ENCODE measurements at places on chromosomes 5 and 9.
A peak's percentile ranks its signal among the peaks of the same experiment; 100 is the strongest.

- no peaks in the 10 kb centered on the region for H3K4me1 ChIP-seq
- no peaks in the 10 kb centered on the region for H3K36me3 ChIP-seq
- no peaks in the 10 kb centered on the region for H3K27me3 ChIP-seq
- no peak for DNase-seq
- H3K27ac ChIP-seq: no peak overlapping the region
- no peak overlapping the region for H3K4me3 ChIP-seq
Measured at GRCh38 chr5:115298811-115299210, 2.4 kb upstream of the CCDC112 start.

- no peak overlapping the region for H3K4me3 ChIP-seq
- DNase-seq: no peak
- no peaks in the 10 kb centered on the region for H3K27me3 ChIP-seq
- no peak overlapping the region for H3K27ac ChIP-seq
Measured at GRCh38 chr9:93290495-93291434, 106.8 kb downstream of the WNK2 start.

DNA sequence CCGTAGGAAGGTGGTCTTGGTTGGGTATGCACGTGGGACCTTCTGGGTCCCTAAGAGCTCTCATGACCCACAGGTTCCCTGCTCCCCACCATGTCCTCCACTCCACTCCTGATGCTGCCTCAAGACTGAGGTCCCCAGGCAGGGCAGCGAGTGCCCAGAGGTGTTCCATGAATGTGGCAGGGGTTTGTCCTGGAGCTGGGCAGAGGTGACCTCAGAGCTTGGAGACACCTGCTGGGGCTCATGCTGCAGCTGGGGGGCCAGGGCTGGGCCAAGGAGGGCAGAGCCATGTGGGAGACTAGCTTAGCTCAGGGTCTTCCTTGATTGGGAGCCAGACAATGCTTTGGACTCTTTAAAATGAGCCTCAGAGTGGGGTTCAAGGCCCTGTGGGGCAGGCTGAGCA, 74.0 kb upstream of the PITX1 start:
- H3K27me3 ChIP-seq: no peaks in the 10 kb centered on the region
- no peaks in the 10 kb centered on the region for H3K36me3 ChIP-seq
- H3K27ac ChIP-seq: no peak overlapping the region
- no peaks in the 10 kb centered on the region for H3K4me1 ChIP-seq
- no peak for DNase-seq

- H3K27ac ChIP-seq: no peak within 1 kb of the TSS
- H3K27me3 ChIP-seq: no peaks in the 10 kb centered on the region
- DNase-seq: no peak
- H3K4me3 ChIP-seq: no peak within 1 kb of the TSS
- H3K36me3 ChIP-seq: no peaks in the 10 kb centered on the region
Measured at GRCh38 chr5:41510176-41510831, at the start of gene PLCXD3. PLCXD3 (minus strand) TSS chr5:41510601; CDS start chr5:41510526, 75 bp downstream.

DNA sequence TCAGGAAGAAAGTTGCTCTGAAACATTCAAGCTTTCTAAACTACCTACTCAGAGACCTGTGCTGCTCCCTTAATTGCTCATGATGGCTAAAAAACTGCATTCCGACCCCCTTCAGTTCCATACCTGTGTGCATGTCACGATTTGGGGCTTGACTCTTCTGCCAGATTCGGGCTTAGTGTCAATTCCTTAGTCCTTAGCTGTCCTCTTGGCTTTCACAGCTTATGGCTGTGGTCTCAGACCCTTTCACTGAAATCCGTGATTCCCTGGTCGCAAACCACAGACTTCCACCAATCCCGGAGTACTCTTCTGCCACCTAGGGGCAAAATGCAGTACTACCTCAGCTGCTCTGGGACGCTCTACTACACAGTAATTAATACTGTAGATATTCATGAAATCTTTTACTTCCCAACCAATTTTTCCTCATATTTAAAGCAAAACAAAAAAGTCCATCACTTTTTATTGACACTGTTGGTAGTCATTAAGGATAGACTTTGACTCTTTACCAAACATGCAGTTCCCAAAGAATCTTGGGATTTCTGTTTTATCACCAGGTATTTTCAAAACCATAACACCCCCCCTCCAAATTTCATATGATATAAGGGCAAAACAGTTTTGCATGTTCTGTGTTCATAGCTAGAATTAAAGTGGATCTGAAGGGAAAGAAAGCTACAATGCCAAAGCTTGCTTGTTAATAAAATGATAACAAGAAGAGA, 617.4 kb downstream of the SLCO4C1 start:
- no peaks in the 10 kb centered on the region for H3K4me1 ChIP-seq
- H3K4me3 ChIP-seq: no peak overlapping the region
- H3K27ac ChIP-seq: no peak overlapping the region
- no peak for DNase-seq

DNA sequence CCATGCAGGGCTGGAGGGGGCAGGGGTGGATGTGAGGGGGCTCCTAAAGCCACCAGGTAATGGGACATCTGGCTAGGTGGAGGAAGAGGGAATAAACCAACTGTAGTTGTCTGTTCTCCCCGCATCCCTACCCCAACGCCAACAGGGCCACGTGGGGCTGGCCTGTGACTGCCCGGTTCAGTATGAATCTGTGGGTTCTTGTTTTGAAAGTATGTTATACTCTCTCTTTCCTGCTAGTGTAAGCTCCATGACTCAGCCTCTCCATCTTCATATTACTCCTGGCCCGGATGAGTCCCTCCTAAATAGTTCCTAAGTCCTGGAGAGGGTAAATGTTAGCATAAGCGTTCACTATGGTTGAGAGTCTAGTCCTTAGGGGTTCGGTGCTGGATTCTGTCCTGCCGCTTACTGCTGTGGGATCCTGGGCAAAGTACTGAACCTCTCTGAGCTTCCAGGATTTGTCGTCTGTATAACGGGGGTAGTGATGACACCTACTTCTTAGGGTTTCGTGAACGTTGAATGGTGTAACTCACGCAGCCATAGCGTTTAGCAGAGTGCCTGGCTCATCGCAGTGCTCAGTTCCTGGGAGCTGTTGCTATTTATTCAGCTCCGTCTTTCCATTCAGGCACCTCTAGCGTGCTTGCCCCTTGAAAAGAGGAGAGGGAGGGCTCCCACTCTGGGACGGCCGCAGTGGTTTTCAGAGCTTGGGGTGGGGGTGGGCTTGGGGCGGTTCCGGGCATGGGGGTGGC, 28.8 kb downstream of the LHX2 start:
- peaks cover 17% of the 10 kb centered on the region for H3K27me3 ChIP-seq
- H3K4me1 ChIP-seq: peaks cover 4% of the 10 kb centered on the region
- H3K27ac ChIP-seq: no peak overlapping the region
- DNase-seq: no peak
- H3K4me3 ChIP-seq: no peak overlapping the region

DNA sequence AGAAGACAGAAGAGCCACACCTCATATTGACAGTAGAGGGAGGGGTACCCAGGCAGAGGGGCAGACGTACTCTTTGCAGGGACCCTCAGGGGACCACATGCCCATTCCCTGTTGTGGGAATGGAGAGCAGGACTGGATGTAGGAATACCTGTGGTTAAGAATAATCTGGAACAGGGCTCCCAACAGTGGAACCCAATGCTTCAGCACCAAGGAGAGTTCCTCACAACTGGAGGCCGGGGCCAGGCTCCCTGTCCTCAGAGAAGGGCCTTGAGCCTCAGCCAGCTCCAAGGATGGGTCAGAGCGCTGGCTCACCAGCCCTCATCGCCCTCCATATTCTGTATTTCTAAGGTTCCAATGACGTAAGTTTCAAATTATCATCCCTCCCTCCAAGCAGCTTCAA, 7.4 kb upstream of the SHC3 start:
- DNase-seq: no peak
- no peak overlapping the region for H3K4me3 ChIP-seq
- no peaks in the 10 kb centered on the region for H3K4me1 ChIP-seq
- H3K27me3 ChIP-seq: no peaks in the 10 kb centered on the region
- H3K36me3 ChIP-seq: no peaks in the 10 kb centered on the region

GRCh38 chr9:136625101-136626065, 37.3 kb upstream of the EGFL7 start:
- H3K36me3 ChIP-seq: no peaks in the 10 kb centered on the region
- H3K27me3 ChIP-seq: no peaks in the 10 kb centered on the region
- no peak overlapping the region for H3K27ac ChIP-seq
- DNase-seq: no peak
- no peak overlapping the region for H3K4me3 ChIP-seq

DNA sequence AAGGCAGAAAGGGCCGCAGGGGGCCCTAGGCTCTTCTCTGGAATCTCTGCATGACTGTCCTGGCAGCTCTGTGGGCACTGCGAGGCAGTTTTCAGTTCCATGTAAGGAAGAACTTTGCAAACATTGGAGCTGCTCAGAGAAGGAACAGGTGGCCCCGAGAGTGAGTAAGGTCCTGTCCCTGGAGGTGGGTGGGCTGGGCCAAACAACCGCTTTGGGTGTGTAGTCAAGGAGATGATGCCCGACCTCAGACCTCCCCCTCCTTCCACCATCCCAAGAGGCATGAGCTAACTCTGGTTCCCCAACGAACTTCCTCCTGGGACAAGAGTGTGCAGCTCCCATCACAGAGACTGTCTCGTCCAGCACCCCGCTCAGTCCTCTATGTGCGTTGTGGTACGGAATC, 20.5 kb downstream of the CSF1R start:
- H3K36me3 ChIP-seq: no peaks in the 10 kb centered on the region
- H3K4me3 ChIP-seq: no peak overlapping the region
- H3K27me3 ChIP-seq: no peaks in the 10 kb centered on the region
- DNase-seq: no peak
- no peak overlapping the region for H3K27ac ChIP-seq

- no peak for DNase-seq
- H3K4me1 ChIP-seq: no peaks in the 10 kb centered on the region
- no peak within 1 kb of the TSS for H3K4me3 ChIP-seq
- H3K36me3 ChIP-seq: no peaks in the 10 kb centered on the region
- H3K27me3 ChIP-seq: no peaks in the 10 kb centered on the region
- no peak within 1 kb of the TSS for H3K27ac ChIP-seq
Measured at GRCh38 chr9:18473652-18474279, at the start of gene ADAMTSL1. ADAMTSL1 (plus strand) TSS chr9:18474153; CDS start chr9:18474233, 80 bp downstream.

DNA sequence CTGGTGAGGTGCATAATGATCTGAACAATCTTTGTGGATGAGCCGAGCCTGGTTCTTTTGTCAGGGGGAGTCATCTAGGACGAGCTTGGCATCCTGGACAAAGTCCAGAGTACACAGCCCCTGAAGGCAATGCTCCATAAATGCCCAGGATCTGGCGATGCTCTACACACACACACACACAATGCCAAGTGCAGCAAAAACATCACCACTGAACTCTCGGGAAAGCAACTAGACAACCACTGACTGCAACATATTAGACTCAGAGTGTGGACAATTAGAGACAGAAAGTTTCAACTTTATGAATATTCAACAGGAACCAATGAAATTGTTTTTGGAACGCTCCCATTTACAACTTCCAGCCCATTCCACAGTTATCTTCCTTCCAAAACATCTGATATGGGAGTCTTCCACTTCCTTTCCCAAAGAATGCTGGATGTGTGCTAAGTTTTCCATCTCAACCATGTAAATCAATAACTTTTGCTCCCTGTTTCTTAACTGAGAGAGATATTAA, 227.6 kb upstream of the ANKRD55 start:
- no peak overlapping the region for H3K4me3 ChIP-seq
- H3K27me3 ChIP-seq: no peaks in the 10 kb centered on the region
- H3K36me3 ChIP-seq: no peaks in the 10 kb centered on the region
- H3K4me1 ChIP-seq: no peaks in the 10 kb centered on the region
- no peak for DNase-seq
- H3K27ac ChIP-seq: no peak overlapping the region

- DNase-seq: no peak
- H3K4me1 ChIP-seq: no peaks in the 10 kb centered on the region
- H3K27ac ChIP-seq: no peak overlapping the region
- H3K36me3 ChIP-seq: no peaks in the 10 kb centered on the region
Measured at GRCh38 chr9:13358128-13358527, 78.6 kb upstream of the MPDZ start.

- no peak overlapping the region for H3K27ac ChIP-seq
- DNase-seq: no peak
- H3K4me1 ChIP-seq: no peaks in the 10 kb centered on the region
- no peaks in the 10 kb centered on the region for H3K36me3 ChIP-seq
- no peaks in the 10 kb centered on the region for H3K27me3 ChIP-seq
Measured at GRCh38 chr9:20490246-20490834, 132.0 kb downstream of the MLLT3 start.

GRCh38 chr9:80605793-80606192, 1034.0 kb downstream of the TLE4 start:
- no peaks in the 10 kb centered on the region for H3K4me1 ChIP-seq
- H3K36me3 ChIP-seq: no peaks in the 10 kb centered on the region
- no peaks in the 10 kb centered on the region for H3K27me3 ChIP-seq

GRCh38 chr5:150765011-150765798, 6.4 kb upstream of the DCTN4 start:
- no peaks in the 10 kb centered on the region for H3K4me1 ChIP-seq
- no peaks in the 10 kb centered on the region for H3K27me3 ChIP-seq
- no peak overlapping the region for H3K27ac ChIP-seq
- no peak overlapping the region for H3K4me3 ChIP-seq
- no peak for DNase-seq
- no peaks in the 10 kb centered on the region for H3K36me3 ChIP-seq

DNA sequence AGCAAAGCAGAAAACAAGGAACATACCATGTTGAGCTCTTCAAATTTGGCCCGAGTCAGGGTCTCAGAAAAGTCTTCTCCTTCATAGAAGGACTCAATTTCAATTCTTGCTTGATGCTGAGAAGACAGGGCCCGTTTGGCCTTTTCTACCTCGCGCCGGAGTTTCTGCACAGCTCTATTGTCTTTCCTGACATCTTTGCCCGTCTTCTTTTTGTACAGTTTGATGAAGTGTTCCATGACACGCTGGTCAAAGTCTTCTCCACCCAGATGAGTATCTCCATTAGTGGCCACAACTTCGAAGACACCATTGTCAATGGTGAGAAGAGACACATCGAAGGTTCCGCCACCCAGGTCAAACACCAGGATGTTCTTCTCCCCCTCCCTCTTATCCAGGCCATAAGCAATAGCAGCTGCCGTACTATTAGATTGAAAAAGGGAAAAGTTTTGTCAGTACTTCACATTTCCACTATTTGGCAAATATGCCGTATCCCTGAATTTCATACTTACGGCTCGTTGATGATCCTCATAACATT, 2.2 kb downstream of the HSPA5 start:
- H3K4me3 ChIP-seq: peak overlapping the region; percentile 13
- DNase-seq: no peak
- H3K27me3 ChIP-seq: no peaks in the 10 kb centered on the region
- peaks cover 51% of the 10 kb centered on the region for H3K36me3 ChIP-seq
- peak overlapping the region; percentile 21 for H3K27ac ChIP-seq

GRCh38 chr9:104586496-104587180, 12.6 kb downstream of the OR13C5 start:
- H3K27me3 ChIP-seq: no peaks in the 10 kb centered on the region
- H3K4me1 ChIP-seq: no peaks in the 10 kb centered on the region
- H3K27ac ChIP-seq: no peak overlapping the region
- H3K4me3 ChIP-seq: no peak overlapping the region

- H3K4me1 ChIP-seq: no peaks in the 10 kb centered on the region
- no peak for DNase-seq
- H3K36me3 ChIP-seq: no peaks in the 10 kb centered on the region
Measured at GRCh38 chr5:95777441-95777840, 45.1 kb downstream of the GLRX start.
